Sciatic nerve (tissue), 2 donors: ENCODE measurements at places on chromosomes 13 and 19. TPM values are rescaled to one million over a fixed set of nuclear protein-coding genes. Genes with fewer than 3 reads are reported as not detected.

The KLK1 gene
- total RNA-seq, result 2.1 TPM

The CEACAM7 gene
- not detected for total RNA-seq

The KIR3DL2 gene
- not detected for total RNA-seq

The ZNF442 gene
- 5.4 TPM for total RNA-seq

The CERS4 gene
- 66.9 TPM for total RNA-seq

DNA sequence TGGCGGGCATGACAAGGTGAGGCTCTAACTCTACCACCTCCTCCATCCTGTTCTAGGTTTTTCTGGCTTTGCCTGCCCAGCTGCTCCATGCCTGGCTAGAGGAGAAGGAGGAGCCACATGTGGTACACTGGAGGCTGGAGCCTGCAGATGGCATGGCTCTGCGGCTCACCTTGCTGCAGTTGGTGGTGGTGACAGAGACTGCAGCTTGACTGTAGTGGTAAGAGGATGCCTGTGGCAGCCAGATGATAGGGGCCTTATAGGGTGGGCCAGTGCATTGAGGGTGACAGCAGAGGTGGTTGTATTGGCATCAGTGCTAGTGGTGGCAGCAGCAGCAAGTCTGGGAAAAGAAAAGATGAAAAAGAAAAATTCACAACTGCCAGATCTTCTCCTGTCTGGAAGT is 146.2 kb downstream of the TNFRSF19 start:
- no peak for DNase-seq

DNA sequence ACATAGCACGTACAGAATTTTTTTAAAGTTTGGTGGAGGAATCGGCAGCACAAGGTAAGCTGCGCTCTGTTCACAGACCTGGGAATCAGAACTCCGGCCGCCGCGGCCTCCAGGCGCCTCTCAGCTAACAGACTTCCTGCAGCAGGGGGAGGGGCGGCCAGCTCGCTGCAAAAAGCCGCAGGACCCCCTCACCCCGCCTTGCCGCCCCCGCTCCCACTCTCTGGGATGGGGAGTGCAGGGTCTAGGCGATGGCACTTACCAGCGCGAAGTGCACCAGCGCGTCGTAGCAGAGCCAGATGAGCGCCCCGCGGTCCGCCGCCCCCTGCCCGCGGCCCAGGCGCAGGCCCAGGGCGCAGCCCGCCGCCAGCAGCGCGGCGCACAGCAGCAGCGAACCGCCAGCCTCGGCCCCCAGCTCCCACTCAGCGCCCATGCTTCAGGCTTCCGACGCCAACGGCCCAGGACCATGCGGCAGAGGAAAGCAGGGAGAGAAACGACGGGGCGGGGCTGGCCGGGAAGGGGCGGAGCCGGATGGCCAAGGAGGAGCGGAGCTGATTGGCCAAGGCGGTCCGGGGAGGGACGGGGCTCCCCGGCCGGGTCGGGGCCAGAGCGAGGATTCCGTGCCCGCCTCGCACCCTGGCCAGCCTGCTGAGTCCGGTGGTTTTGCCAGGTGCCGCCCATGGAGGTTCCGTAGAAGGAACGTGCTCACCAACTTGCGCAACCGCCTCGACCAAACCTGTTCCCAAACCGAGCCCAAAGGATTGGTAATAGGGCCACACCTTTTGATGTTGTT is at the start of gene EBPL:
TSS of gene EBPL (minus strand) at position 492 of the 790 bp plus-strand sequence. CDS start at position 430, 62 bp downstream.
- DNase-seq, result peak; percentile 98

DNA sequence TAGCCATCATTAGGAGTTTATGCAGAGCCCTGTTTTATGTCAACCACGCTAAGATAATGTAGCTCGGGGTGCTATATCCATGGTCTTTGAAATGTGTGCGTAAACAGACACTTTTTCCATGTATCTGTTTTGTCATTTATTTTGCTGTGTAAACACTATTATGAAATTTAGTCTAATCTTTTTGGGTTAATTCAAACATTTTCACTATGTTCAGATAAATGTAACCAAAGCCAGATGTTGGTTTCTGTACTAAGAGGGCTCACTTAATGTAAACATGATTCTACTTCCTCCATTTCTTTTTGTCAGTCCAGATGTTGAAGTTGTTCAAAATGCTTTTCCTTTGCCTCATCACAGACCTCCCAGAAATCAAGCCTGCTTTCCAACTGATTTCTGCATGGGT is 499.5 kb upstream of the GPC6 start:
- no peak for DNase-seq

DNA sequence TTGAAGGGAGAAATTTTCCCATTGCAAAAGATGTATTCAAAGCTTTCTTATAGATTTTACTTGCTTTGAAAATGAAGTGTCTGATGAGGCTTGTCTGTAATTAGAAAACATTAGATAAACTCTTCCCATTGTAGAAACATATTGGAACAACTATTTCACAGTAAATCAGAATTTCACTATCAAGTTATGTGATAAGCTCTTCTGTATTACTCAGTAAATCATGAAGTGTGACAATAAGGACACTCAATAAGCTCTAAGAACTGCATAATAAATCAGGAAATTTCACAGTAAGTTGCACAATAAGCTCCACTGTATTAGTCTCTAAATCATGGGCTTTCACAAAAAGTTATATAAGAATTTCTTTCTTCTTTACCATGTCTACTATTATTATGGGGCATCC is 1546.6 kb downstream of the SLITRK5 start:
- no peak for DNase-seq

- DNase-seq, result no peak
These were observed 6.7 kb downstream of the TMTC4 start for GRCh38 chr13:100667894-100668293.

DNA sequence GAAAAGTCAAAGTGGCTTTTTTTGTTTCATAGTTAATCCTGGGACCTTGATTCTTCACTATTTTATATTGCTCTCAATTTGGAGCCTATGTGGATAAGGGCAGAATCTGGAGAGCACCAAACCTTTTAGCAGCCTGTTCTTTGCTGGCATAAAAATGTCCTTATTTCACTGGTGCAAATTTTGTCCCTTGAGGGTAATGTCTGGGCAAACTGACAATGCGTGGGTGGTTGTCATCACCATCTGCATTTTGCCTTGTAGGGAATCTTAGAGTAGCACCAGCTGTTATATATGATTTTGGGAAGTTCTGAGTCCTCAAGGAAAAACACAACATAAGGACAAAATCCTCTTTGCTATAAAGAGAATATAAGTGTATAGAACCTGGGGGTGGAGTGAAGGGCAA is 336.9 kb upstream of the HTR2A start:
- DNase-seq, result no peak

GRCh38 chr13:97540696-97541095 is 106.7 kb downstream of the RAP2A start:
- DNase-seq, result no peak

- no peak for DNase-seq
These were observed 624.1 kb upstream of the MIR17HG start for GRCh38 chr13:90723381-90723780.

DNA sequence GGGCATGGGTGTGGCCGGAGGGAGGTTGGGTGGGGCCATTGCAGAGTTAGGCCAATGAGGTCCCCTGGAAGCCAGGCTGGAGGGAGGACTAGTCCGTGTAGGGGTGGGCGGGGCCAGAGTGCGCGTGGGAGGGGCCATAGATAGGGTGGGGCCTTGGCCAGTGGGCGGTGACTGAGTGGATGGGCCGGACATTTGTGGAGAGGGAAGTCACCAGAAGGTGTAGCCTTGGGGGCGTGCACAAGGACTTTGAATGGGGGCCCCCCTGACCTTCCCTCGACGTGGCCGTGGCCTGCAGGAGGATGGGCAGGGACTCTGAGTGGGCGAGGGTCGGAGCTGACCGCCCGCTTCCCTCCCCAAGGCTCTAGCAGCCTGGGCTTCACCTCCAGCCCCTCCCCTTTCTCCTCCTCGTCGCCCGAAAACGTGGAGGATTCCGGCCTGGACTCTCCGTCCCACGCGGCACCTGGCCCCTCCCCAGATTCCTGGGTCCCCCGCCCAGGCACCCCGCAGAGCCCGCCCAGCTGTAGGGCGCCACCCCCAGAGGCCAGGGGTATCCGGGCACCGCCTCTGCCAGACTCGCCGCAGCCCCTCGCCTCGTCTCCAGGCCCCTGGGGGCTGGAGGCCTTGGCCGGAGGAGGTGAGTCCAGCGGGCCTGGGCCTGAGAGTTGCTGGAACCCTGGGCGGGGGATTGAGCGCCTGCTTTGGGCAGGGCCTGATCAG is 16.5 kb upstream of the B3GNT3 start:
- DNase-seq, result peak; percentile 73
